Activated CD4-positive, alpha-beta T cell treated with anti-CD3 and anti-CD28 coated beads, Interleukin-2, Interleukin-6, amounts not matched to agents 100 ng/mL and 50 ng/mL, durations not matched to agents 16 hours and 8 hours (primary cell): ENCODE measurements at places on chromosomes 6 and 20.

DNA sequence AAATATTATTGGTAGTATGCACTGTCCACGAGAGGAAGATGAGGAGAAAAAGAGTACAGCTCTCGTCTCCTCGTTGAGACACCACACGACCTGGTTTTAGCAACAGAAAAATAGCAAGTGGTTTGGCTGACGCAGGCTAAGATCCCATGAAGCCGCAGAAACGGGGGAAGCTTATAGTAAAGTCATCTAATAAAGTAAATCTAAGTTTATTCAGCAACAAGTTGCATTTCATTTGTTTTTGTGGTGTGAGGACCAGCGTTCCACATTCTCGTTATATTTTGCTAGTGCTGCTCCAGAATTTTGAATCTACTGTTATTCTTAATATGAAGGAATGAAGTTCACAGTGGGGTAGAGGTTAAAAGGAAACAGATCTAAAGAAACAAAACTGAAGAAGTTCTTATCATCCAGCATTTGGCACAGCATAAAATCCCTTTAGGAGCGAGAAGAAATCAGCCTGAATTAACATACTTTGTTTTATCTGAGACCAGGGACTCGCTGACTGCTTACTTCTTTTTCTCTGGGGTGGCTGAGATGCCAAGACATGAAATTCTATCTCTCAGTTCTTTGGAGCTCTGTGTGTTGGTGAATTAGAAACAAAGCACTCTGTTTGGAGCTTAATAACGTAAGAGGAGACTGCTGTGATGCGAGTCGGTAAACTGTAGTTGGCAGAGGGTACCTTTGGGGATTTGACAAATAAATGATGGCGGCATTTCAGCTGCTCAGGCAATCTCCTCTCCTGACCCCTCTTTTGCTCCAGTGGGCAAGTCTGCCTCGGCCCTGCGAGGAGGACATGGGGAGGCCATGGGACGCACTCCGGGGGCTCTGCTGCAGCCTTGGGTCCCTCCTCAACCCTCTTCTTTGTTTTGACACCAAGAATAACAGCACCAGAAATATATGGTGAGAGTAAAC lies 24.9 kb upstream of the IRF4 start:
- no peak for DNase-seq

DNA sequence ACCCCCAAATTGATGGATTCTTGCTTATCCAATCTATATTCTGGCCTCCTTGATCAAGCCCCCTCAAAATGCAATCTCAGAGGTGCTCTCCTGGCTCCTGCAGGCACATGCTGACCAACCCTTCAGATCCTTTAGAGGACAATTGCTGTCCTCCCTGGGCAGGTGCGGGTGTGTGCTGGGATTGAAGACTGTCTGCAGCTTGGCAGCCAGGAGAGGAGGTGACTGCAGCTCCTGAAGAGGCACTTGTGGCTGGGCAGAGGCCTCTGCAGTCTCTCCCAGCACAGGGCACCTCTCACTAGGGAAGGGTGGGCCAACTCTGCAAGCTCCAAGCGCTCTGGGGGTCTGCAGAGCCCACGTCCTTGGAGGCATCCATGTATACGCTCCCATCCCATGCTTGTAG lies 28.5 kb downstream of the SUMO4 start:
- DNase-seq, result no peak

- no peak for DNase-seq
These were observed 279.3 kb downstream of the BMP7 start for GRCh38 chr20:56986931-56987720.

GRCh38 chr6:124517339-124517738 lies 444.9 kb upstream of the RNF217 start:
- DNase-seq, result no peak

DNA sequence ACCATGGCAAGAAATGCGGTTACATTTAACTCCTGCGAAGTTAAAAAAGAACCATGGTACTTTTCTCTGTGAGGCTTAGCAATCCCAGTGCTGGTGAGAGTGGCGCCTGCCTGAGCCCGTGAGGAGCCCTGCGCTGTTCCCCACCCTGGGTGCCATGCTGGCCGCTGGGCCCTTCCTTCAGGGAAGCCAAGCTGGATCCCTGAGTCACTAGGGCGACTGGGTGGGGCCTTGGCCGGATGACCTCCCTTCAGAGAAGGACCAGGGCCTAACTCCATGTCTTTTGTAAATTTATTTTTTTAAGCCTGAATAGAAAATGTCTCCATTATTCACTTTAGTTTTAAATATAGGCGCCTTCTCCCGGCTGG lies 209.1 kb downstream of the ERMARD start:
- no peak for DNase-seq

DNA sequence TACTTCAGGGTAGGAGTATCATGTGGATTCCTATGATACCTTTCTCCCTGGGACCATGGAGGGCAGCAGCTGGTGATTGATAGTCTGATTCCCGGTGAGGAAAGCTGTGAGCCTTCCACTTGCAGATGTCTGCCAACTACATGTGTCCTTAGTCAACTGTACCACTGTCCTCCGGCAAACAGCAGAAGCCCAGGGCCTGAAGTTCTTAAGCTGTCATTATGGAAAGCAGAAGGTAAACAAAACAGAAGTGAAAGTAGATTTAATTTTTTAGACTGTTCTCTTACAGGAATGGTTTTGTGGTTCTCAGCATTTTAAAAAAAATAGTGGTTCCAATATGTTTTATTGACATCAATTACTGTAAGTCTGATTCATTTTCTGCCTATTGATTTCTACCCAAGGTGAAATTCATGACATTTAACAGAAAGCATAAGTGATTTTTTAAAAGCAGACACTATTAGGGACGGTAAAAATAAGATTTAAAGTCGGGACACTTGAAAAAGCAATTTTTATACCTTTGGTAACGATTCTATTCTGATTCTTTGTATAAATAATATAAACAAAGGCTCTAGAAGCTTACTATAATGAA lies 36.6 kb downstream of the PTPN1 start:
- DNase-seq, result peak; percentile 54

DNA sequence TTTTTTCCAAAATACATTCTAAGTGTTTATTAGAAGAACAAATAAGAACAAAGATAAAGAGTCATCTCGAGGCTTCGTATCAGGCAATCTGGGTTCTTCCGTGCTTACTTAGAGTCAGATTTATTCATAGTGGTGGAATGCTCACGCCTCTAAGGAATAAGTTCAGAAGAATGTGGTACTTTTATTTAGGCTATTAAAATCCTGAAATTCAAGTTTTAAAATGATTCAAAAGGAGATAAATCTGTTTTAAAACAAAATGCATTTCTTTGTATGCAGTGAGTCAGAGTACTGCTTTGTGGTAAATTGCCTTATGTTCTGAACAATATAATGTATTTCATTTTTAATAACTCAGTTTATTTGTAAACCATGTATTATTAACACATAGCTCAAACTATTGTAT lies 89.1 kb downstream of the FUT9 start:
- DNase-seq, result no peak

DNA sequence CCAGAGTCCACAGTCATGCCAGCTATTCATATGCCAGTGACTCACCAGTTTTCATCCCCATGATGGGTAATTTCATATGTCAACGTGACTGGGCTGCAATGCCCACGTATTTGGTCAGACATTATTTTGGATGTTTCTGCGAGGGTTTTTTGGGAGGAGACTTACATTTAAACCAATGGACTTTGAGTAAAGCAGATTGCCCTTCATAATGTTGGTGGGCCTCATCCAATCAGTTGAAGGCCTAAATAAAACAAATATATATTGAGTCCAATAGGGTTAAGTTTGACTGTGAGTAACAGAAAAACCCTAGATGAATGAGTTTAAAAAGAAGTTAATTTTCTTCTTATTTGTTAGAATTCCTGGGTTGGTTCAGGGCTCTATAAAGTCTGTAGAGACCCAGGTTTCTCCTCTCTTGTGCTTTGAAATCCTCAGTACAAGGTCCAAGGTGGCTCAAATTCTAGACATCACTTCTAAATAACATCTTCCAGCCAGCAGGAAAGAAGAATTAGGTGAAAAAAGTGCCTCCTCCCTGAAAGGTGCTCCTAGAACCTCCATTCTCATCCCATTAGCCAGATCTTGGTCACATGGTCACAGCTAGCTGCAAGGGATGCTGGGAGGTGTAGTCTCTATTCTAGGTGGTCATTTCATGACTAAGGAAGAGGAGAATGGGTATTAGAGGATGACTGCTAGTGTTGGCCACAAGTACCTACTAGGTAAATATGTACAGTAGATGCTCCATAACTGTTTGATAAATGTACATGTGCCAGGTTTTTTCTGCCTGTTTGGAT lies 16.7 kb upstream of the NEDD9 start:
- no peak for DNase-seq

GRCh38 chr6:31621991-31622390 lies 1.5 kb downstream of the PRRC2A start:
- no peak for DNase-seq

DNA sequence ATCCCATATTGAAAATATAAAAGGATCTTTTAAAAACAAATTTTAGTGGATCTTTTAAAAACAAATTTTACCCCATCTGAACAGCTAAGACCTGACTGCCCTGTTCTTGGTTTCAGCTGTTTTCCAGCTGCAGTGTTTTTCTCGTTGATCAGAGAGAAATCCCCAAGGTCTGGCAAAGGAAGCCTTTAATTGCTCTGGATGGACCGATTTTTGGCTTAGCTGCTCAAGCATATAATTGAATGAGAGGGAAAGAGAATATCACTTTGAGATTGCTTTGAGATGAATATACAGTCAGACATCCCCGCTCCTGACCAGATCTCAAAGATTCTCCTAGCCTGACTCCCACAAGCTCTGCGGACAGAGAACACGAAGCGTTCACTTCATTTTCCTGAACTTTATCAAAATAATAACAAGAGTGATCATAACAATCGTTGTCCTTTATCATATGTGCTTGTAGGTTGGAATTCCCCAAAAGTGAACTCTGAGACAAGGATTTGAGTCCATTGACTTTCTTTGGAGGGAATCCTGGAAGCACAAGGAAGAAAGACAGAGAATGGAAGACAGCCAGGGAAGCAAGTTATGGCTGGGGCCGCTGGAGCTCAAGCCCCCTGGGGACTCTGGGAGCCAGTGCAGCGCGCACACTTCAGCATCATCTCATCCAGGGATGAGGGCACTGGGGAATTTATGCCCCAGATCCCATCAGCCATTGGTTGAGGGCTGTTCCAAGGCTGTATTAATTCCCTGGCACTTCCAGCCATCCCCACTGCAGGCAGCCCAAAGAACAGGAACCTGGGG lies 101.3 kb downstream of the SNX5 start:
- no peak for DNase-seq

- no peak for DNase-seq
These were observed 1.6 kb upstream of the RPS12 start for GRCh38 chr6:132812756-132813172.

DNA sequence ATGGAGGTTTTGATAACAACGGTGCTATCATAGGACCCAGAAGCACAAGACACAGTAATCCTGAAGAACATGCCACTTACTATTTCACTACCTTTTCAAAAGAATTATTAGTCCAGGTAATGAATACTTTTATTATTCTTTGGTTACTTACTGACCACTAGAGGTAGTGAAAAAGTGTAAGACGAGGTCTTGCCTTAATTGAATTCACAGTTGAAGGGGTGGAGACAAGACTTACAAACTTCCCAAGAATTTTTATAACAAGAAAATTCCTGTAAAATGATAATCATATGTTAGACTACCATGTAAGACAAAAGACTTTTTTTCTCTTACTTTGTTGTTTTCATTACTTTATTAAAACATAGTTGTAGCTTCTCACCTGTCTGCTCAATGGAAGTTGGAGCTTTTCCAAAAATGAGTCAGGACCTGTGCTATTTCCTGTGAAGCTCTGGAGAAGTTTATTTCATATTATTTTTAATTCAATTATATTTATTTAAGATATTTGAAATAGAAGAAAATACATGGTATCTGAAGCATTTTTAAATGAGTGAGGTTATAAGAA lies 52.4 kb downstream of the DOP1A start:
- no peak for DNase-seq

DNA sequence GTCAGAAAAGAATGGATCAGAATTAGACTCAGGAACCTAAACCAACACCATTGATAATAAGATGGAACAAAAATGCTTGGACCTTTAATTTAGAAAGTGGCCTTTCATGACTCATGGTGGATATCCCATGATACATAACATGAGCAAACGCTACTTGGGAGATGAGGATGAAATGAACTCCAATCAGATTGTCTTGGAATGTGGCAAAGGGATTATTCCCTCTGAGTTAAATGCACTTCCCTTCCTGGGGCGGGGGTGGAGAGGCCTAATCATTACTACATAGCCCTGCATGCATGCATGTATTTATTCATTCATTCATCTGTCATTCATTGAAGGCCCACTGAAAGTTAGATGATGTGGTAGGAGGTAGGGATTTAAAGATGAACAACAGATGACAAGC lies 174.0 kb downstream of the AIG1 start:
- DNase-seq, result no peak

- peak; percentile 94 for DNase-seq
These were observed 24.6 kb upstream of the GTSF1L start for GRCh38 chr20:43751167-43752050.

DNA sequence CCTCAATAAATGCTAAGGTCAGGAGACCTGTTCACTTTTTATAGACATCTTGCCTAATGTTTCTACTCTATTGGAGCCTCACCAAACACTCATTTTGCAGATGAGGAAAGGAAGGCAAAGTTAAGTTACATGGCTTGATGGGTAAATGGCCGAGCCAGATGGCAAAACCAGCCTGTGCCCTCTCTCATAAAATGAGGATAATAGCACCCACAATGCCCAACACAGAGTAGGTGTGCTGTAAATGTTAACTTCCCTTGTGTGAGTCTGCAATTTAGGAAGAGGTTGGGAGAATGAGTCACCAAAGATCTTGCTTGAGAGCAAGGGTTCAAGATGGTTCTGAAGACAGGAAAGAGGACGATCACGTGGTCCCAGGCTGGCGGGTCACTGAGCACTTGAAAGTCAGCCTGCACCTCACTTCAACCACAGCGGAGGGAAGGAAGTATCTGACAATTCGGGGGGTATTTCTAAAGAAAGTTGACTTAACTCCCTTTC lies 3.3 kb downstream of the KCNK5 start:
- peak; percentile 82 for DNase-seq

GRCh38 chr20:49914310-49915117 lies 815 bp downstream of the SPATA2 start:
- no peak for DNase-seq

GRCh38 chr6:82843291-82843885 lies 222.3 kb downstream of the UBE3D start:
- DNase-seq, result no peak

- DNase-seq, result no peak
These were observed 116.5 kb upstream of the HDAC2 start for GRCh38 chr6:114087496-114087895.

- DNase-seq, result peak; percentile 68
These were observed 814.8 kb downstream of the MAFB start for GRCh38 chr20:39874049-39874893.

GRCh38 chr6:160420969-160421556 lies 72.9 kb downstream of the SLC22A3 start:
- DNase-seq, result no peak

DNA sequence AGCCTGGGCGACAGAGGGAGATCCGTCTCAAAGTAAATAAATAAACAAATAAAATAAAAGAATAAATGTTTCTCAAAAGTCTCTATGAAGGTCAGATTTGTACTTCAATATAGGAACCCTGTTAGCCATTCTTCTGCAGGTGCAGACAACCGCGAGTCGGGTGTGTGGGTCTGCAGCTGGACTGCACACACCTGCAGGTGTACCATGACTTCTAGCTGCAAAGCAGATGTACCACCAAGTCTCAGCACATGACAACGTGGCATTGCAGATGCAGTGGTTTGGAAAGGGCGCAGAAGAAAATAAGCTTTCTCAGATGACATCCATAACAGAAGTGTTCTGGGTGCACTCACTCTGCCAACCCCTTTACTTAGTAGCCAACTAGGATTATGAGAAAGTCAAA lies 239.7 kb downstream of the ATXN1 start:
- DNase-seq, result no peak
